Activated T-cell treated with anti-CD3 and anti-CD28 coated beads, Interleukin-2, amount 50 U/mL, for 72 hours (primary cell): ENCODE measurements at places on chromosomes 11 and 22.

GRCh38 chr11:117743121-117743815 is 53.7 kb downstream of the DSCAML1 start:
- DNase-seq, result no peak

DNA sequence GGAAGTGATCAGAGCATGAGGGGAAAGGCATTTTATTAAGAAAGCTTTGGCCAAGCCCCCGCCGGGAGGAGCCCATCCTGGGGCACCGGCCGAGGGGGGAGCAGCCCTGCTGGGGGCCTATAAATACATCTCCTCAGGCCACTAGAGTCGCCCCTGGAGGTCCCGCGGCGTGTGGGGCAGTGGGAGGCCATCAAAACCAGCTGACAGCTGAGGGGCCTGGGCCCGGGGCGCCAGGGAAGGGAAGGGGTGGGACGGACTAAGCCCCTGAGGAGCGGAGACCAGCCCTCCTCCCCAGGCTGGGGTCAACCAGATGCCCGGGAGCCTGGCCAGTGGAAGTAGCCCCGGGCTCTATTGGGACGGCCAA is 13.1 kb downstream of the SCARF2 start:
- no peak for DNase-seq

- DNase-seq, result no peak
Measured at GRCh38 chr22:30074994-30075393, 5.3 kb upstream of the HORMAD2 start.

DNA sequence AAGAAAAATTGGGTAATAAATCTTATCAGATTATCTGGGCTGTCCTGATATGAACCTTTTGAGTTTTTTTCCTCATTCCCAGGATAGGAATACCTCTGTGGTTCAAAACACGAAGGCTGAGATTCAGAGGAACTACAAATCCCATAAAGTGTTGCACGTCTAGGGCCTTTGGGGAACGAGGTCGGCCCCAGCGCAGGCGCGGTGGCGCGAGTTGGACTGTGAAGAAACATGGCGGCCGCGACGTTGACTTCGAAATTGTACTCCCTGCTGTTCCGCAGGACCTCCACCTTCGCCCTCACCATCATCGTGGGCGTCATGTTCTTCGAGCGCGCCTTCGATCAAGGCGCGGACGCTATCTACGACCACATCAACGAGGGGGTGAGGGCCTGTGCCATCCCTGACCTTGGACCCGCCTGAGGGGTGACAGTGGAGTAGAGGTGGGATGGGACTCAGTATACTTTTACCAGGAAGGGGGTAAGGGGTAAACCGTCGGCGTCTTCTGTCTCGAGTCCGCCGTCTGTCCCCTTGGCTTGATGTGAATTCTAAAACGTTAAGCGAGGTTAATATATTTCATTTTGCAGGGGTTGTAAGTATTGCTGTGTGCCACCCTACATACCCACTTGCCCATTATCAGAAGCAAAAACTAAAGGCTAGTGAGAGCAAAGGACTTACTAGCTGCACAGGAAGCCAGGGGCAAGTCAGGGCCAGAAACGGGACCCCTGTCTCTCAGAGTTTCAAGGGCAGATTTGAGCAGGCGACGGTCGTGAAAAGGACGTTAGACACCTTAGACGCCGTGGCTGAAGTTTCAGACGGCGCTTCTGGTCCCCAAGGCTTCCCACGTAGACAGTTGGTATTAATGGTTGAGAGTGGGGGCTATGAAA is at the start of gene UQCR10:
Gene UQCR10, plus strand, starts transcription at position 199 of the 881 bp plus-strand sequence. Its CDS starts 30 bp downstream, at position 229.
- peak; percentile 93 for DNase-seq

- DNase-seq, result no peak
Measured at GRCh38 chr11:65396769-65397745, 10.6 kb downstream of the FRMD8 start.

DNA sequence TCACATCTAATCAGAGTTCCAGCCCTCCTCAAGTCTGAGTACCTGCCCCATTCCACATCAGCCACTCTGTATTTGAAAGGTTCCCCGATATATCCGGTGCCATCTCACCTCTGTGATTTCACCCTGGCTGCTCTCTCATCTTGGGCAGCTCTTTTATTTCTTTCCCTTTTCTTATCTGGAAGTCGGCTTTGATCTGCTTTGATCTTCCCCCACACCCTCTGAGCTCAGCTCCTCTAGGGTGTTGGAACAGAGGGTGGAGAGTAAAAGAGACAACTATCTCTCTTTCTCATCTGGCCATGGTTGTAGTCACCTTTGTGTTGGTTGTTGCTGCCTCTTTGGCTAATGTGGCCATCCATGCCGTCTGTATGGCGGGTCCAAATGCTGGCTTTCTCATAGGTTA is 108.3 kb downstream of the ENTHD1 start:
- no peak for DNase-seq

DNA sequence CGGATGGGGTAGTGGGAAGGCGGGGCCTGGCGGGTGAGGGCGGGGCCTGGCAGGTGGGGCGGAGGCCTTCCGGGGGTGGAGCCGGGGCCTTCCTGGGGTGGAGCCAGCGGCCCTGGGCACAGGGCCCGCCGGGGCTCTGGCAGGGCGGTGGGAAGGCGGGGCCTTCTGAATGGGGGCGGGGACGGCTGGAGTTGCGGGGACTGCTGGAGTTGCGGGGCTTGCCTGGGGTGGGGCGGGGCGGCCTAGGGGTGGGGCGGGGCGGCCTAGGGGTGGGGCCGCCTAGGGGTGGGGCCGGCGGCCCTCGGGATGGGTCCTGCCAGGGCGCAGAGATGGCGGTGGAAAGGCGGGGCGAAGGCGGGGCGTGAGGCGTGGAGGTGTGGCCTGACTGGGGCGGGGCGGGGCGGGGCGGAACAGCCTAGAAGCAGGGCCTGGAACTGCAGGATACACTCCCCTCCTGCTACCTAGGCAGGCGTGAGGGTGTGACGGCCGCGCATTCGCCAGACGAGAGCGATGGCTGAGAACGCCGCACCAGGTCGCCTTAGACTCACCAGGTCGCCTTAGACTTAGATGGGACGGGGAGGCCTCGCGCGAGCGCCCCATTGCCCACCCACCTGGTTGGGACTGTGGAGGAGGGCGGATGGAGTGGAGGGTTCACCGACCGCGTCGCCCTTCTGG is 19.3 kb downstream of the RRP7A start:
- DNase-seq, result peak; percentile 91
